Right kidney (tissue), 9 donors: ENCODE measurements at places on chromosomes 2 and 18.

DNA sequence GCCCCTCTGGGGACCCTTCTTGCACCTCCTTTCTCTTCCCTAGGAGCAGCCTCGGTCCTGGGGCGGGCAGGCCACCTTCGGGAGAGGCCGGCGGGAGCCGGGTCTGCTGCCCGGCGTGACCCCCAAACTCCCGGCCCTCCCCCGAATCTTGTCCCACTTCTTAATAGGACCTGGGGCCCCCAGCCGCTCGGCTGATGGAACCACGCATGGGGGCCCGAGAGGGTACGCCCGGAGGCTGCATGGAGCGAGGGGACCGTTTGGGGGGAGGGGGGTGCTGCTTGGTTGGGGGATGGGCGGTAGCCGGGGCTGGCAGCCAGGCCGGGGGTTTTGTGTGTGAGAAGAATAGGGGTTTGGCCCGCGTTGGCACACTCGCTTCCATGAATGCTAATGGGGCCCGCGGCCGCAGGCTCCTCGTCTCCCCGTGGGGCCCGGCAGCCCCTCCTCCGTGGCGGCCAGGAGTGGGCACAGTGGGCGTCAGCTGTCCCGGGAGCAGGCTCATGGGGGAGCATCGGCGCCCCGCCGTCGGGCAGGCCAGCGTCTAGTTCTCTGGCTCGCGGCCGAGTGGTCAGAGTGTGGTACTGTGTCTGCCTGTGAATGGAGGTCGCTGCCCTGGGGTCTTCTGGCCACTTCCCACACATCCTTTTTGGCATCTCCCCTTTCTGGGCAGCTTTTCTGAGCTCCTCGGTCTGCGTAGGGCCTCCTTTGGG, 1.0 kb downstream of the GAREM2 start:
- DNase-seq: no peak

DNA sequence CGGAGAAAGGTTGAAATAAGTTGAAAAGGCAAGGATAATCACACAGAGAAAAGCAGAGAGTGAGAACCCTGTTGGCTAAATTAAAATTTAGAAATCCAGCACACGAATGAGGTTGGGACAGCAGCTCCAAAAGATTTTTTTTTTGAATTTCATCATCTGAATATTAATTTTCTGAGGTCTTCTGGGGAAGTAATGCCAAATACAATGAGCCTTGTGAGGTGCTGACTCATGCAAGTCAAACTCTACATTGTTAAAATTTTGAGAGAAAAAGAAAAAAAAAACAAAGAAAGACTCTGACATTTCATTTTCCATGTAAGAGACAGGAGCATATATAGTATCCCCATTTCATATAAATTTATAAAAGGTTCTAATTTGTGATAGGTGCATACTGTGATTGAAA, 614.2 kb upstream of the CDH2 start:
- no peak for DNase-seq

GRCh38 chr2:769771-770170, 92.6 kb upstream of the TMEM18 start:
- DNase-seq: no peak

- DNase-seq: peak; percentile 88
These were observed 1.9 kb downstream of the PTMA start for GRCh38 chr2:231709981-231710798.

- DNase-seq: no peak
These were observed 20.4 kb downstream of the TPRKB start for GRCh38 chr2:73716543-73717250.

DNA sequence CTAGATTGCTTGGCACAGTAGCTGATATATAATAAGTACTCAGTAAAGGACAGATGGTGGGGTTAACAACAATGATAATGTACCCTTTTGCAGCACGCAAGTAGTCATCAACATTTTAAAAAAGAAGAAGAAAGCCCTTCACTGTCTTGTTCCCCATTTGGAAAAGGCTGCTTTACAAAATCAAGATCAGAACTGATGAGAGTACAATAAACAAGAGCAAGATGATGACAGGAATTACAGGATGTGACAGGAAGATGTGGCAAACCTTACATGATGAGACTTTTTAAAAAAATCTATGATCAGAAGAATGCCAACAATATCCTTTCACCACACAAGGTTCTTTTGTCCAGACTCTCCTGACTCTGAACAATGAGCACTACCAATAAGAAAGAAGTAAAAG, 9.1 kb downstream of the TYW5 start:
- DNase-seq: no peak

DNA sequence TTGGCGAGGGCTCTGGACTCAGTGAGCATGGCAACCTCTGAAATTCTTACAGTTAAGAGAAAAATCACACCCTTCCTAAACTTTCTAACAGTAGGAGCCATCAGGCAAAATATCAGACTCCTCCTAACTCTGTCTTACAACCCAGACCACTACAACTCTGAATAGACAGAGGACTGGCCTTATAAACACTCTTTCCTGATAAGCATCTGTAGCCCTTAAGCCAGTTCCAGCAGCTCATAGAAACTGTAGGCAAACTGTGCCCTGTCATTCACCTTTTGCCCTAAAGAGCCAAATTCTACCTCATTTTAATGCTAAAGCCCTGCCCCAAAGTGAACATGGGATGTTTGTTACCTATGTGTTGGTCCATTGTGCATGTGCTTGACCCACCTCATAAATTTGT, 304.8 kb downstream of the ALK start:
- no peak for DNase-seq

GRCh38 chr2:23617167-23617810, 232.3 kb downstream of the KLHL29 start:
- DNase-seq: peak; percentile 65

- no peak for DNase-seq
These were observed 10.5 kb downstream of the CCDC88A start for GRCh38 chr2:55408918-55409868.

GRCh38 chr2:215636816-215637215, 200.9 kb upstream of the FN1 start:
- DNase-seq: no peak

- no peak for DNase-seq
These were observed 30.3 kb upstream of the SEC11C start for GRCh38 chr18:59109375-59109774.

GRCh38 chr2:36805635-36806224, 109.2 kb downstream of the VIT start:
- DNase-seq: no peak

- DNase-seq: no peak
These were observed 144.1 kb upstream of the ZNF236 start for GRCh38 chr18:76678248-76678647.

DNA sequence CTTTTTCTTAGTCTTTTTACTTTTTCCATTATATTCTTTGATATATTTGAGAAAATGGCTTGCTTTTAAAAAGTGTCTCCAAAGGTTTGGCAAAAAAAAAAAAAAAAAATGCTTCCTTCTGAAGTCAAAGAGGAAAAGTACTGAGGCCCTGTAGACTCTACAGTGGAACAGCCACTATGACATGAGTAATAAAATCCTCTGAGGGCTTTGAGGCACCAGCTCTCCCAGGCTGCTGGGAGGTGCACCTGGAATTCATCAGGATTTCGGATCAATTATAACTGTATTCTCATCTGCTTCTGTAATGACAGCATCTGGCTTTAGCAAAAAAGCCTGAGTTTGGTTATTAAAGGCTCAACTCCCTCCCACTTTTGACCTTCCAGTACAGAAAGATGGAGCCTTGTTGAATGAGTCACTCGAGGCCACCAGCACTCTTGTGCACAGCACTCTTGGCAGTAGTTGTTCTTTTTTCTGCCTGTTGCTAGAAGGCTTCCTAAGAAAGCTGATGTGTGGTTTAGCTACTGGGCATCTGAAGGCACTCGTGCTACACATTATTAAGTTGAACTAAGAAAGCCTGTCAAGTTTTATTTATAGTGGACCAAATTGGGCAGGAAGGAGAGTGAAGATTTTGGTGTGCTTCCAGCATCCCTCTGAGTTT, 131.3 kb downstream of the PRPF40A start:
- DNase-seq: no peak

DNA sequence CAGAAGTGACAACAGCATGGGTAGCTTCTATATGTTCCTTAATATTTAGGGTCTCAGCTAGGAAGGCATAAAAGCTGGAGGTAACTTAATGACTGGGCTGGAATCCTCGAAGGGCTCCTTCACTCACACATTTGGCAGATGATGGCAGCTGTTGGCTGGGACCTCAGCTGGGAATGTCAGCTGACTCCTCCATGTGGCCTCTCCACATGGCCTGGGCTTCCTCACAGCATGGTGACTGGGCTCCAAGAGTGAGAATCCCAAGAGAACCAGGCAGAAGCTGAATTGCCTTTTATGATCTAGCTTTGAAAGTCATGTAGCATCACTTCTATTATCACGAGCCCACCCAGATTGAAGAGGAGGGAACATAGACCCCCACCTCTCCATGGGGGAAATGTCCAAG, 54.9 kb downstream of the TET3 start:
- DNase-seq: no peak

GRCh38 chr2:220893411-220893810, 678.7 kb downstream of the EPHA4 start:
- no peak for DNase-seq

DNA sequence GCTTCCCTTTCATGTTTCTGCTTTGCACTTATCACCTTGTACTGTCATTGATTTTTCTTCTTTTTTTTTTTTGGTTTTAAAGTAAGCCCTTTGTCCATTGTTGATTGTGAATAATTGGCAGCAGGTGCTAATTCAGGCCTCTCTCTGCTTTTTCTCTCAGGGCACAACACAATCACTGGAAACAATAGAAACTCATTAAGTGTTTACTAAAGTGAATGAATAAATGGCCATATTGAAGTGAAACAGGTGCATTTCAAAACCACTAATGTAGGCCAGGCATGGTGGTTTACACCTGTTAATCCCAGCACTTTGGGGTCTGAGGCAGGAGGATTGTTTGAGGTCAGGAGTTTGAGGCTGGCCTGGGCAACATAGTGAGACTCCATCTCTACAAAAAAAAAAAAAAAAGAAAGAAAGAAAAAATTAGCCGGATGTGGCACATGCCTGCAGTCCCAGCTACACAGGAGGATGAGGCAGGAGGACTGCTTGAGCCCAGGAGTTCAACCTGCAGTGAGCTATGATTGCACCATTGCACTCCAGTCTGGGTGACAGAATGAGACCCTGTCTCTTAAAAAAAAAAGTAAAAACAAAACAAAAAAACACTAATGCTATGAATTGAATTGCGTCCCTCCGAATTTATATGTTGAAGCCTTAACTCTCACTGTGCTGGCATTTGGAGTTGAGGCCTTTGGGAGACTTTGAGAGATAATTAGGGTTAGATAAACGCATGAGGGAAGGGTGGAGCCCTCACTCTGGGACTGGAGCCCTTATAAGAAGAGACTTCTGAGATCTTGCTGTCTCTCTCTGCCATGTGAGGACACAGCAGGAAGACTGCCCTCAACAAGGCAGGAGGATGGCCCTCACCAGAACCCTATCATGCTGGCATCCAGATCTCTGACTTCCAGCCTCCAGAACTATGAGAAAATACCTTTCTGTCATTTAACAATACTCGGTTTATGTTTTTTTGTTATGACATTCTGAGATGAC, 19.9 kb downstream of the SLC38A11 start:
- DNase-seq: no peak

GRCh38 chr2:28419003-28419402, 26.3 kb downstream of the FOSL2 start:
- no peak for DNase-seq

- DNase-seq: no peak
These were observed 18.7 kb downstream of the FHOD3 start for GRCh38 chr18:36316246-36316645.

DNA sequence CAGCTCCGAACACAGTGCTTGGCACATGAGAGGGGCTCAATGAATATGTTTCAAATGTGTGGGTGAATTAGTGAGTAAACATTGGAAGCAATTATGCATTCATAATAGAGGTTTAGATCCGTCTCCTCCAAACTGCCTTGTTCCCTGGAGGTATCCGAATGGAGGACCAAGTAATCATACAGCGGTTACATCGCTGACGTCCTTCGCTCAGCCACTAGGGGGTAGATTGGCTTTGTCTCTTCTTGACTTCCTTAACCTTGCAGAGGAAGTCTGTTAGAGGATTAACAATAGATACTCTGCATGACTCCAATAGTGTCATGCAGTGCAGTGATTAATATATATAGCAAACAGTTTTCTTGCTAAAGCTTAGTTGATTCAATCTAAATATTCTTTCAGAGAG, 517.0 kb downstream of the PTPRM start:
- DNase-seq: no peak

DNA sequence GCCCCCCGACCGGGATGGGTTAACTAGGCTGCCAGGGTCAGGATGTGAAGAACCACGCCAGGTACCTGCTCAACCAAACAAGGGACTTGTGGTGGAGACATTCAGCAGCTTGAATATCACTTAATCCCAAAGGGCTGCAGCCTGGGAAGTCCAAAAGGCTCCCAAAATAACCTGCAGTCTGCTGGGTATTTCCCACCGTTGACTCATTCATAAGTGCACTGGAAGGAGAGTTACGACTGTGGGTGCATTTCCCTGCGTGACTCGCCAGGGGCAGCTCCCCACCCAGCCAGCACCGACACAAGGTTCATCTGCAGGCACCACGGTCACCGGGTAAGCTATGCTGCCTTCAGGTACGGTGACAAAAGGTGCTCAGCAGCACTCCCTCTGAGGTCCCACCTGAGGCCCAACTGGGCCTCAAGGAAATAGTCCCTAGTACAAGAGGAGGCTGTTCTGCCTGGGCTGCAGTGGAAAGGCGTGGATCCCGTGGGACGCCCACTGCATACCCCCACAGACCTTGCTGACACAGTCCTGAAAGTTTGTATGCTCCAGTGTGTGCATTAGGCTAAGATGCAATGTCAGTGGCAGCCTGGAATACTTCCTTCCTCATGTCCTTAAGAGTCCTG, 86.5 kb downstream of the UXS1 start:
- no peak for DNase-seq

DNA sequence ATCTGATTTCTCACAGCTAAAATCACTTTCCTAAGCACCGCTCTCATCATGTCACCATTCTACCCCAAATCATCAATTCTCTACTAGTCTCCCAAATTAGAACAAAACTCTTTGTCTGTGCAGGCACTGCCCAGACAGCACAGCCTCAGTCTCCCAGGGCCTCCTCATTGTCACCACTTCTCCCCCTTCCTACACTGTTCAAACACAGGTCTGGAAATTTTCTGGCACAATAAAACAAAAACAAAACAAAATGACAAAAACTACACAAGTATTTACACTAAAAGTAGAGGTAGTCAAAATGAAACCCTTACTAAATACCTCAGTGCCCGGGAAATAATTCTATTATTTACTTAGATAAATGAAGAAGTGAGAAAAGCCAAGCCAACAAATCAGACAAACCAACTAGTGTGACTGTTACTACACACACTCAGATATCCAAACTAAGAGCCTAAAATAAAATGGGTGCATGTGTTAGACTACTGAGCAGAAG, 156.2 kb upstream of the DNMT3A start:
- no peak for DNase-seq
